ENCODE measurements at places on chromosomes 5 and 9.
A peak's percentile ranks its signal among the peaks of the same experiment; 100 is the strongest.

GRCh38 chr9:92242260-92243136 is 51.0 kb downstream of the IARS1 start:
- DNase-seq = peak; percentile 68

DNA sequence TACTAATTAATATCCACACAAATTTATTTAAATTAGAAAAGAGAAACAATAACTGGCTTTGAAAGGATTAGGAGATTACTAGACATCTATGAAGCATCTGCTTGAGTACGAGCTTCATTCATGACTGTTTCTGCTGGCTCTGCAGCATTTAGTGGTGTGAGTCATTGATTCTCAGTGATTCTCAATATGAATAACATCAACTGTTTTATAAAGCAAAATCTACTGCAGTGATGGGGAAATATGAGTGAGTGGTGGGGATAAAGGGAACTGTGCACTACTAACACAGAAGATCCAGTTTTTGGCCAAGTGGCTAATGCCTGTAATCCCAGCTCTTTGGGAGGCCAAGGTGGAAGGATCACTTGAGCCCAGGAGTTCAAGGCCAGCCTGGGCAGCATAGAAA is 8.4 kb downstream of the FNBP1 start:
- DNase-seq = peak; percentile 75

- peak; percentile 44 for DNase-seq
These were observed 161.0 kb downstream of the PBX3 start for GRCh38 chr9:125908136-125908535.

DNA sequence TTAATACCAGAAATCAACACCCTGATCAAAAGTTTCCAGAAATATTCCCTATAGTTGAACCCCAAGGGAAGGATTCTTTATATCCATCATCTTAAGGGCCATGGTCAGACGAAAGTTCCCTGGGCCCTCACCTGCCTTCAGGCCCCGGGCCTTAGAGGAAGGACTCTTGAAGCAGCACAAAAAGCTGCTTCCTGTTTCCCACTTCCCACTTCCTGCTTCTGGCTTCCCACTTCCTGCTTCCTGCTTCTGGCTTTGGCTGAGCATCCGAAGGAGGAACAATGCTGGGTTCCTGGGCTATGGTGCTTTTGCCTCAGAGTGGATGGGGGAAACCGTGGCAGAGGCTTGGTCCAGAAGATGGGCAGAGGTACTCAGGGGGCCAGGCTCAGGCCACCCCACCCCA is 25.8 kb upstream of the DAP start:
- no peak for DNase-seq

- DNase-seq = no peak
These were observed 68.7 kb downstream of the MRPS27 start for GRCh38 chr5:72251386-72251785.

GRCh38 chr9:78351816-78352215 is 54.9 kb downstream of the PSAT1 start:
- DNase-seq = no peak

GRCh38 chr9:129962451-129962864 is 80.5 kb downstream of the FNBP1 start:
- DNase-seq = peak; percentile 22

- DNase-seq = no peak
These were observed 484.9 kb downstream of the PTPRD start for GRCh38 chr9:10127867-10128266.

GRCh38 chr5:141192110-141192725 is at the start of gene PCDHB10:
Gene PCDHB10, plus strand, starts transcription at chr5:141192353. Its CDS starts 200 bp downstream, at chr5:141192553.
- peak; percentile 32 for DNase-seq

GRCh38 chr5:27472000-27472763 is 433.8 kb upstream of the CDH9 start:
- DNase-seq = peak; percentile 69

DNA sequence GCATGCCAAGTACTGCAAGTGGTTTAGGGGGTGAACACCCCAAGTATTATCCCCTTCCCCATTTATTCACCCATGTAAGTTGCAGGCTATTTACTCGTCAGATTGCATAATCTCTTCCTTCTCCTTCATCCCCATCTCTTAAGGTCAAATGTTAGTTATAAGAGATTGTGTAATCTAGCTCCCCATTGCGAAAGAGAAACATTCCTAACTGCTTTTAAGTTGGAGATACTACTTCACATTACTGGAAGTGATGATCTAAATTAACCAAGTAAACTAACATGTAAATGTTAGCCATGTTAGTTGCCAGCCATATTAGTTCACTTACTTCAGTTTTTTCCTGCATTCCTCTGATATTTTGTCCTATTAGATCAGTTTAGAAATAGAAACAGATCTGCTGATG is 262.3 kb downstream of the TAF11L14 start:
- DNase-seq = no peak

GRCh38 chr5:111070272-111071134 is 1.0 kb upstream of the TSLP start:
- DNase-seq = no peak

DNA sequence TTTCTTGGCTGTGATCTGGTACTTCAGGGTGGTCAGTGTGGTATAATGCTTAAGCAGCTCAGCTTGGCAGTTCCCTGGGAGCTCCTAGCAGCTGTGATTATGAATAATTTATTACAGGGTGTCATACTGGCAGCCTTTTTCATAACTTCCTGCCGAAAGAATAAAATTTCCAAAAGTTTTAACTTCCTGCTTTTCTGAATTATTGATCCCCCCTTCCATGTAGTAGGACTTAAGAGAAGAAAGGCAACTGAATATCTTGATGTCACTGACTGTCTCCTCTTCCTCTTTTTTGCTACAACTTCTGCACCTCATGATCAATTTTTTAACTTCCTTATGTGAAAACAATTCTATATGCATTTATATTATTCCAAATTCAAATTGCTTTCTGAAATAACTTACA is 74.3 kb upstream of the SPEF2 start:
- DNase-seq = no peak

GRCh38 chr5:62488531-62488930 is 76.0 kb downstream of the IPO11 start:
- DNase-seq = no peak

- DNase-seq = peak; percentile 72
These were observed 534 bp downstream of the ERP44 start for GRCh38 chr9:100098046-100098886.

DNA sequence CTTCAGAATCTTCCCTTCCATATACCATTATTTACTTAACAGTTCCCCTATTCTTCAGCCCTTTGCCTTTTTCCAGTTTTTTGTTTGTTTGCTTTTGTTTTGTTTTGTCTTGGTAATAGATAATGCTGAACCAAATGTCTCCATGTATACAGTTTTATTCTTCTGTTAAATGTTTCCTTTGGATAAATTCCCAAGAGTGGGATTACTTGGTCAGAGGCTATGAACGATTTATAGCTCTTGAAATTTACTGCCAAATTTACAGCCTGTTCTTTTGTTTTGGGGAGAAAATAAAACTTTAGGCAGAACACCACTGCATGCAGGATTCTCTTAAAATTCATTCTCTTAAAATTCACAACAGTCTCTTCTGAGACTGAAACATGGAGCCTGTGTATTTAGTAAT is 38.6 kb downstream of the NR4A3 start:
- DNase-seq = no peak

DNA sequence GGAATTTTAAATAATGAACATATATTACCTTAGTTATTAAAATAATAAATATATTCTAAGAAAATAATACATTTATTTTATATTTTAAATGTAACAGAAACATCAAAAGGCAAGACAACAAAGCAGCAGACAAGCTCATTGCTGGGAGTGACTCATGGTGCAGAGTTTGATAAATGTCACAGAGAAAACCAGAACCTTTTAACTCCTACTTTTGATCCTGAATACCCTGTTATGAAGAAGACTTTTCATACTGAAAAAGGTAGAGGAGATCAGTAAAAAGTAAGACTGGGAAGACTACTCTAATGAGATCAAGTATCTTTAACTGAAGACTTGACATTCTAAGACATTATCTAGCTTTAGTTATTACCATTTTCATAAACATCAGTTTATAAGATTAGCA is 99.0 kb upstream of the GNA14 start:
- DNase-seq = no peak

DNA sequence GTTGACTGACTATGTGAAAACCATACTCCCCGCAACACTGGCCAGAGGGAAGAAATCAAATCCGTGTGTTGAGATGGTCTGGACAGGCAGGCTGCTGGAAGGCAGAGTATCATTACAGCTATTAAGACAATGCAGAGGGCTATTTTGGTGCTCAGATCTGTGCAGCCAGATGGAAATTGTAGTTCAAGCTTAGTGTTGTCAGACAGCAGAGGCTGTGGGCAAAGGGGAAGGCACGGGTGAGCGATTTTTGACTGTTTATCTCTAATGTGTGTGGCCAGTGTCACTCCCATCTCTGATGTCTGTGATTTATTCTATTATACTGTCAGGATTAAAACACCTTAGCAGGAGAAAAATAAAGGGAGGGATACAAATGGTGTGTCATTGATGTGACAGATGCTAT is 984.4 kb upstream of the WWC1 start:
- no peak for DNase-seq

DNA sequence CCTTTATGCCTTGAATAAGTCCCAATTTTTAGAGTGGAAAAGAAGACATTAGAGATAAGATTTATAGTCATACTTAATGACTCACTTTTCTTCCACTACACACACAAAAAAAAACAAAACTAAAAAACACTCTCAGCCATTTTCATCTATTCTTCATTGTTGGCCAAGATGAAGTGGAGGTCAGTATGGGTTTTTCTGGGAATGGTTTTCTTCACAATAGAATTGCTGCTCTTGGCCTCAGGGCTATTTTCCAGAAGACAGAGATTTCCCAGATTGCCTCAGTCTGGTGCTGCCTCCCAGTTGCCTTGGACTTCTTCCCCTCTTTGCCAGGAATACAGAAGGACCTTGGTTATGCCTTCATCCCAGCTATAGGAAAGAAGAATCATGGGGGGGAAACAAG is 463.7 kb downstream of the TMEM232 start:
- no peak for DNase-seq

- DNase-seq = no peak
These were observed 872 bp downstream of the ZNF618 start for GRCh38 chr9:113876993-113877368.

DNA sequence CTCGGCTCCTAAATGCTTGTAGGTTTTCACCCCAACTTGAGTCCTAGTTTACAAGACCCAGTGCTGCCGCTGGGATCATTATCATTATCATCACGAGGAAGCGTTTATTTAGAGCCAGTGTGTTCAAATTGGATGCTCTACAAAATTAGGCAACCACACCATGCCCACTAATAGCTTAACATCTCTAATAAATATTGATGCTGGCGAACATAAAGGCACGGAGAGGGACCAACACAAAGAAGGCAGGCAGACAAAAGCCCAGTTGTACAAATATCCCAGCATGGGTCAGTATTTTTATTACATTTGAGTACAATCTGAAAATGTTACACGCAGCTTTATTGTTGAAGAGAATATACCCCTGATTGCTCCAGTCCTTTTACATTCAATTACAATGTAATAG is 4.7 kb downstream of the CFAP77 start:
- DNase-seq = no peak

DNA sequence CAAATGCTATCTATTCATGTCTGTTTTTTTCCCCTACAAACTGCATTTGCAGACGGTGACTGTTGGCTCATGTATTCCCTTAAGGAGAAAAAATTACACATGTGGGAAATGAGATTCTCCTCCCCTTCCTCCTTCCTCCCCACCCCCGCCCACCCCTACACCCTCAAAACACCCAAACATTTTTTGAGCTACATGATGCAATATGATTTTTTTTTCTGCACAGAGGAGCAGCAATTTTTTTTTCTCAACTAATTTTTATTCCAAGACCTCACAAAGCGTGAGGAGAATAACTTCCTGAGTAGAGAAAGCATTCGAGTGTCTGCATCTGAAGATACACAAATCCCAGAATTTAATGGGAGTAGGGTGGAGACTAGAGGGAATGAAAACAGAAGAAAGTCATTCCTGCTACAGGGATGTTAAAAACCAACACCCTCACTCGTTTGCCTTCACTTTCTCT is 118.1 kb downstream of the PRDM6 start:
- DNase-seq = peak; percentile 62

DNA sequence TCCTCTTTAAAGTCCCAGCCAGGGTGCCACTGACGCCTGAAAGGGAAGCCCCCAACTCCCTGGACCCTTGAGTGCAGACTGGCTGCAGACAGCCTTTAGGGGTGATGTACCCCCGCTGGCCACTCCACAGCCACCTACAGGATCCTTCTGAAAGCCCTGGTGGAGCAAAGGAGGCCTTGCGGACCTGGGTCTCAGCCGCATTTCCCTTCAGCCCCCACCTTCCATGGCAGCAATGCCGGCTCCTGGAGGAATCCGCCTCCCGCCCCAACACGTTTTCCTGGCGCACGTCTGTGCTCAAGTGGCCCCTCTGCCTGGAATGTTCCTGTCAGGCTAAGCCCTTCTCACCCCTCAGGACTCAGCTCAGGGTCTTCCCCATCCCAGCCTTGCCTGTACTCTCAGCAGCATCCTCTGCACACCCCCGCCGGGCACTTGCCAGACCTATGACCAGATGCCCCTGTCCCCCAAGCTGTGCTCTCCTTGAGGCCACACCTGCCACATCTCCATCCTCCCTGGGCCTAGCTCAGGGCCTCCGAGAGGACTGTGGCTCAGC is 134.1 kb upstream of the RAPGEF1 start:
- DNase-seq = no peak

DNA sequence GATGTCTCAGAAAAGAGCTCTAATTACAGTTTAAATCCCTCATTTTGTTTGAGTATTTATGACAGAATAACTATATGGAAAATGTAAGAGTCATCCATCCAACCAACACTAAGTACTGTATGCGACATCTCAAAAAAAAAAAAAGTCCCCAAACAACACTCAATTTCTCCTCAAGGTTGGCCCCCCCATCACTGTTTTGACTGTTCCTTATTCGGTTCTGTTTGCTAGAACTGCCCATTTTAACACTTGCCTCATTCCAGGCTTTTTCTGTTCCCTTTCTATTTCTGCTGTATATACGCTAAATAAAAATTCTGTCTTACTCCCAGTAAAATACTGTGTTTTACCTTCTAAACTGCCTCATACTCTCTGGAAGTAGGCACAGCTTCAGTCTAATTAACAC is 25.2 kb downstream of the GLDC start:
- DNase-seq = no peak

- no peak for DNase-seq
These were observed 62.2 kb downstream of the DMRTA1 start for GRCh38 chr9:22508790-22509189.

GRCh38 chr9:8229226-8229625 is 429.6 kb upstream of the DMAC1 start:
- no peak for DNase-seq

- no peak for DNase-seq
These were observed 150.0 kb downstream of the PAM start for GRCh38 chr5:102905056-102905455.

GRCh38 chr9:33341182-33341581 is 50.9 kb downstream of the NFX1 start:
- DNase-seq = no peak
